Activated CD4-positive, alpha-beta T cell treated with anti-CD3 and anti-CD28 coated beads for 1 hour (primary cell): ENCODE measurements at places on chromosomes 7 and 10.

DNA sequence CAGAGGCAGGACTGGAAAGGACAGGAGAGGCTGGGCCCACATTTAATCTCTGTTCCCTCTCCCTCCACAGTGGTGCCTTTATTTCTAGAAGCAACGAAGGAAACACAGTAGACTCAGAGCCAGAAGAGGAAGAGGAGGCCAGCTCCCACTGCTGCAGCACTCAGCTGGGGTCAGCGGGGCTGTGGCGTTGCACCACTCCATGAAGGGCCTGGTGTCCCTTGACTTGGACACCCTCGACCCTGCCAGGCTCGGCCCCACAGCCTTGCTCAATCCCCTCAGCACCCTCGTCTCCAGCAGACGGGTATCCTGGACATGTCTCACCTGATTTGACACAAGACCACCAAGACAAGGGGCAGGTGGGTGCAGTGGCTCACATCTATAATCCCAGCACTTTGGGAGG lies 38.8 kb downstream of the PRKAG2 start:
- DNase-seq: no peak

DNA sequence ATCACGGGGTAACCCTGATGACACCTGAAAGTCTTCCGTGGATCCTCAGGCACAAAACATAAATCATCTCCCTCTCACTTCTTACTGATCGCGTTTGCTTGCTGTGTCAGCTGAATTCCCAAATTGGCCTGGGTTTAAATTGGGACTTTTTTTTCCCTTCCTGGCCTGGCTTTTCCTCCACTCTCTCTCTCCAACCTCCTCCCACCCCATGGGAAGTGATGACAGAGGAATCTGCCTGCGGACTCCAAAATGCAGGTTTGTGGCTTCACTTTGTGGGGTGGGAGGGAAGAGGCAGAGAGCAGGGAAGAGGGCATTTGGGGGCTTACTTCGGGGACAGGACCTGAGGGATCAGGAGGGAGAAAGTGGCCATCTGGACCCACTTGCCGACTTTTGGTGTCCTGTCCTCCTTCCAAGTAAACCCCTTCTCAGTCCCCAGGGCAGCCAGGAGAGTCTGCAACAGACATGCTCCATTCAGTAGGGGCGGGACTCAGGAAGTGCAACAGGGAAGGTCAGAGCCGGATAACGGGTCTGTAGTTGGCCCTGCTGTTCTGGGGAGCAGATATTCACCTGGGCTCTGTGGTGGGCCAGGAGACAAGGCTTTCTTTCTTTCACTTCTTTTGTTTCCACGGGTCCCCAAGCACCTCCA lies 172.7 kb downstream of the PLXNA4 start:
- no peak for DNase-seq

DNA sequence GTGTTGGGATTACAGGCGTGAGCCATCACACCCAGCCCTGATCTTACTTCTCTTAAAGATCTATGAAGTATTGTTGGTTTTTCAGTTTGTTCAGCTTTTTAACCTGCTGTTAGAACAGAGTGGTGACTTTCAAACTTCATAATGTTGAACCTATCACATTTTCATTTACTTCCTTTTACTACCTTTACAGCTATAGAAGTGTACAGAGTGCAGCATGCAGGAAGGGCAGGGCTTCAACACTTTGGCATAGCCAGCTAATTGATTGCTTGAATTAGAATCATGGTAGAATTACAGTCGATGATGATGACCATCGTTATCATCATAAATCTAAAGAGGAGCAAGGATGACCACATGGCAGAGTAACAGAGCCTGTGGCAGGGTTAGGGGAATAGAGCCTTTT lies 55.5 kb downstream of the AOAH start:
- DNase-seq: no peak

GRCh38 chr7:44063894-44064651 lies 1.3 kb downstream of the PGAM2 start:
- no peak for DNase-seq

DNA sequence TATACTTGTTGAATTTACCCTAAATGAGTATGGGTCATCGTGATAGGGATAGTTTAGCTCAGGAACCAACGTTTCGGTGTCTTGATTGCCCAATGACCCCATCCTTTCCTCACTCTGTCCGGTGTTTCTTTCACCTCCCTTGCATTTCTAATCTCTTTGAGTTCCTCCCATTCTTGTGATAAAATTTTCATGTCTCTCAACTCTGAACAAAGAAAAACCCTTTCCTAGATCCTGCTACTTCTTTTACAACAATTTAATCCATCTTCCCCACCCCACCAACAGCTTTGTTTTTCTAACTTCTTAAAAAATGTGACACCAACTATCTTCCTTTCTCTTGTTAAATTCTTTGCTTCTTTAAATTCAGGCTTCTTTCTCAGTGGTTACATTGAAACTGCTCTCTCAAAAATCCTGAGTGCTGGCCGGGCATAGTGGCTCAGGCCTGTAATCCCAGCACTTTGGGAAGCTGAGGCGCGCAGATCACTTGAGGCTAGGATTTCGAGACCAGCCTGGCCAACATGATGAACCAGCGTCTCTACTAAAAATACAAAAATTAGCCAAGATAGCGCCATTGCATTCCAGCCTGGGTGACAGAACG lies 130.3 kb upstream of the MINDY3 start:
- DNase-seq: no peak

DNA sequence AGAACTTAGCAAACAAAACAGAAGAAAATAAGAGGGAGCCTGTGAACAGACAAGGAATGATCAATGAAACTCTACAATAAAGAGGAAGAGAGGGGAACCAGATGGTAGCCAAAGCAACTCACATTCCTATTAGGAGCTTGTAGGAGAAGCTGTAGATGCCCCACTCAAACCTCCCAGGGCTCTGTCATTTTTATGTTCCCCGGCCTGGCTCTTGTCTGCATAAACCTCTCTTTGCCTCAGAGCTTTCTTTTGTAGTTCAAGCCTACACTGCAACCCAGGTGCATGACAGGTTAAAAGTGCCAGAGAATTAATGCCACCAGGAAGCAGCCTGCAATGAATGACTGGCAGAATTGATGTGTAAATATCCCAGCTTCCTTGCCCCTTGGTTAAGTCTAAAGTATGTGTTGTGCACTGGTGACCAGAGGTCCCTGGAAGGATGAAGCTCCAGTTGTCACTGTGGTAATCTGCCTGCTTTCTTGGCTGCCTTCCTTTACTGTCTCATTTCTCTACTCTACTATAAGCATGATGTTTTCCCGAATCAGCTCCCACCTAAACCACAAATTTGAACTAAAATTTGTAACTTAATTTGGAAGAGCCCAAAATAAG lies 40.4 kb downstream of the HDAC9 start:
- no peak for DNase-seq

GRCh38 chr7:15491361-15491760 lies 70.5 kb downstream of the AGMO start:
- DNase-seq: no peak

GRCh38 chr7:107505362-107505761 lies 35.5 kb downstream of the GPR22 start:
- no peak for DNase-seq
